ENCODE measurements at places on chromosomes 16 and 17. TPM values are rescaled to one million over a fixed set of nuclear protein-coding genes. Genes with fewer than 3 reads are reported as not detected.

GRCh38 chr16:84700446-84701300 is 873 bp downstream of the USP10 start:
- DNase-seq = no peak

DNA sequence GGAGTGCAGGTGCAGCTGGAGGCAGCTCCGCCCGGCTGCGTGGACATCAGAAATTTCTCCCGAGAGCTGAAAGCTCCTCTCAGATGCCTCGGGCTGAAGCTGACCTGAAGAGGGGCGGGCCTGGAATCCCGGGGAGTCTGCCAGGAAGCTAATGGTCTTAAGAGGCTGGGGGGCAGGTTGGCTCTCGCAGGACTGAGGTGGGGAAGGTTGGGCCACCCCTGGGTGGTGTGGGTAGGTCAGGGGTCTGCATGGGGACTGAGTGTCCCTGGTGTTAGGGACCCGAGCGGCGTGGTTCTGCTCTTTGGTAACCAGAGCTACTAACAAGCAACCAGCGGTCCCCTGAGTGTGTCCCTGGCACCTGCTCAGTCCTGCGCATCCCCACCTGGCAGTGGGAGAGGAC is 3.5 kb downstream of the CHMP6 start:
- no peak for DNase-seq

- no peak for DNase-seq
Observed at GRCh38 chr16:89201439-89202377, 1.4 kb upstream of the SLC22A31 start.

DNA sequence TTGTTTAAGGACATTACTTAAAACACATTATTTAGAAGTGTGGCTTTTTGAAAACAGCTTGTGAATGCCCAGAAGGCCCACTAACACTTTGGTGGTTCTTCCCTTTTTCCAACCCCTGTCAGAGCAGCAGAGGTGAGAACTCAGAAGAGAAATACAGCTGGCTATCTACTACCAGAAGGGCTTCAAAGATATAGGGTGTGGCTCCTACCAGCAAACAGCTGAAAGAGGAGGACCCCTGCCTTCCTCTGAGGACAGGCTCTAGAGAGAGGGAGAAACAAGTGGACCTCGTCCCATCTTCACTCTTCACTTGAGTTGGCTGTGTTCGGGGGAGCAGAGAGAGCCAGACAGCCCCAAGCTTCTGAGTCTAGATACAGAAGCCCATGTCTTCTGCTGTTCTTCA is 6.9 kb upstream of the RAPGEFL1 start:
- DNase-seq = no peak

- DNase-seq = no peak
Observed at GRCh38 chr17:80160536-80160935, 9.3 kb upstream of the CARD14 start.

DNA sequence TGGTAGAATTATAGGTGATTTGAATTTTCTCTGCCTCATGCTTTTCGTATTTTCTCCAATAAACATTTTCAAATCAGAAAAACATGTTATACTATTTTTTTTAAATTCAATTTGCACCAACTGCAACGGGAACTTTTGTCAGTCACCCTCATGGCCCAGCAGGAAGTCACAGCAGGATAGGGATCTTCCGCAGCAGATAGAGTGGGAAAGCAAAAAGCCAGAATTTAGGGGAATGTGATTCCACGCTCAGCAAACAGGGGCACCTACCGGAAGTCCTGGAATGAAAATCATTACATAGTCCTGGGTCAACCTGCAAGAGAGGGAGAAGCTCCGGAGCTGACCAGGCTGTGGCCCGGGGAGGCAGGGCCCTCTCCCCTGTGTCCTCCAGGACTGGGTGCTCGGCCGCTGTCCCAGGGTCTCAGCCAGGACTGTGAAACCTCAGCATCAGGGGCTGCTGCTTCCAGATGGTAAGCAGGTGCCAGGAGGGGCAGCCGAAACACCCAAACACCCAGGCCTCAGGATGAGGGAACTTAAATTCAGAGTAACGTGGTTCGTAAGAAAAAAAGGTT is 3.9 kb downstream of the SLC47A2 start:
- DNase-seq = no peak

GRCh38 chr17:81349397-81350319 is 45.6 kb upstream of the BAHCC1 start:
- no peak for DNase-seq

- no peak for DNase-seq
Observed at GRCh38 chr16:86576591-86577313, 1.6 kb upstream of the FOXL1 start.

DNA sequence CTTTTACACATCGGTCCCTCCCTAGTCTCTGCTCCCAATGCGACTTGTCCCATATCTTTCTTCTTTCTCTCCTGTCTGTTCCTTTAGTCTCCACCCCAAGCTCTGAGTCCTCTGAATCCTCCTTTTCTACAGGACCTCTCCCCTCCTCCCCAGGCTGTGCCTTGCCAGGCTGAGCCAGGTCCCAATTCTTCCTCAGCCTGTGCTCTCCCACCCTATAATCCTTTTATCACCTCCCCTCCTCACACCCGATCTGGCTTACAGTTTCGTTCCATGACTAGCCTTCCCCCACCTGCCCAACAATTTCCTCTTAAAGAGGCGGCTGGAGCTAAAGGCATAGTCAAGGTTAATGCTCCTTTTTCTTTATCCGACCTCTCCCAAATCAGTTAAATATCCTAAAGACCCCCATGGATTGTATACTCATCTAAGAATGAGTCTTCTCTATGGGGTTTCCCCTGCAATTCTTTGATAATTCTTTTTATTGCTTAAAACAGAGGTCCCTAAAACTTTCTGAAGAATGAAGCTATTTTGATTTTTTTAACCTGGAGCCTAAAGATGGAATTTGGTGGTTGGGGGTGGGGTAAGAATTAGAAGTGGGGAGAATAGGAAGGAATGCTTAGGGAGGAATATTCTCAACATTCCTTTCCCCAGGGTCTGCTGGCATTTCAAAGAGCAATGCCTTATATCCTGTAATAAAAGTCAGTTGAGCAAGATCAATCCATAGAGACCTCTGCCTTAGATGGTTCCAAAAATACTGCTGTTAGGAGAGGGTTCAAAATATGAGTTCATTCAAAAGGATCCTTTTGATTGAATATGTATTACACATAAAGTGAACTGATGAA is 102.8 kb downstream of the MYO1D start:
- no peak for DNase-seq

DNA sequence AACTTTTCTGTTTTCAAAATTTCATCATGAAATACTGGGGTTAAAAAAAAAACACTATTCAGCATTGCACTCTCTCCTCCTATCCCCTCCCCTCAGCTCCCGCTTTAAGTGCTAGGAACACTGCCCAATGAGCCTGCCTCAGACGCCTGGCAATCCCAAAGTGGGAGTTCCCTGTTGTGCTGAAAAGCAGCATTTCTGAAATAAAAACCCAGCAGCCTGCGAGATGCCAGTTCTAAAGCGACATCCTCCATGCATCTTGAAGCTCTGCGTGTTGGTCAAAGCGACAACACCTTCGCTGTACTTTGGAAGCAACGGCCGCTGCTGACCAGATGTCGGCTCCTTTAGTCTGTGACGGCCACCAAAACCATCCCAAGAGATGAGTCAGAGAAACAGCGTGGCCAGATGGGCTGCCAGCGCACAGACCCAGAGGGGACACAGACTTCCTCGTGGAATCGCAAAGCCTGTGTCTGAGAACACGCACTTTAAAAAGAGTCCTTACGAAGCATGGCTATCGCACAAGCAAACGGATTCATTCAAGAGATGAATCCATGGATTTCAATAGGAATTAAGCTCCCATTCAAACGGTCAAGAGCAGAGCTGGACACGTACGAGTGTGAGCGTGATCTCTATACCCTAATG is 32.8 kb downstream of the FBXO31 start:
- no peak for DNase-seq

DNA sequence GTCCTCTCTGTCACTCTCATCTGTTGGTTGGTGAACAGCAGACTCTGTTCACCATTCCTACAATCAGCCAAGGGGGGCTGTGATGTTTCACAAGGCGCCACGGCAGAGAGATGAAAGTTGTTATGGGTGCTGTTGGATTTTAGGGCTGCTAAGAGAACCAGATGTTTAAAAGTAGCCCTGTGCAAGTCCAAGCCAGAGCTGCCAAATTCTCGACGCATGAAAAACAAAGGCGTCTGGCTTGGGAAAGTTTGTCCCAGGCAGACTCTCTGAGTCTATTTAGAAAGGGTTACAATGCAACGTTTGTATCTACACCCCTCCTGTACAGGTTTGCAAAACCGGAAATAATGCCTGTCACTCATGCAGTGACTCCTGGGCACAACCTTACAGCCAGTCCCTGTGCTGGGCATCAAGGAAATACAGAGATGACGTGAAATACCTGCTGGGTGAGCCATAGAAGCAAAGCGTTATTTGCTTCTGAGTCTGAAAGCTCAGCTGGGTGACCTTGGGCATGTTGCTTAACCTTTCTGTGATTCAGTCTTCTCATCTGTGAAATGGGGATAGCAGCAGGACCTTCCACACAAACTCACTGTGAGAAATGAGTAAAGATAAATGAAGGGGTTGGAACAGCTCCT is 74.8 kb downstream of the XYLT1 start:
- no peak for DNase-seq

DNA sequence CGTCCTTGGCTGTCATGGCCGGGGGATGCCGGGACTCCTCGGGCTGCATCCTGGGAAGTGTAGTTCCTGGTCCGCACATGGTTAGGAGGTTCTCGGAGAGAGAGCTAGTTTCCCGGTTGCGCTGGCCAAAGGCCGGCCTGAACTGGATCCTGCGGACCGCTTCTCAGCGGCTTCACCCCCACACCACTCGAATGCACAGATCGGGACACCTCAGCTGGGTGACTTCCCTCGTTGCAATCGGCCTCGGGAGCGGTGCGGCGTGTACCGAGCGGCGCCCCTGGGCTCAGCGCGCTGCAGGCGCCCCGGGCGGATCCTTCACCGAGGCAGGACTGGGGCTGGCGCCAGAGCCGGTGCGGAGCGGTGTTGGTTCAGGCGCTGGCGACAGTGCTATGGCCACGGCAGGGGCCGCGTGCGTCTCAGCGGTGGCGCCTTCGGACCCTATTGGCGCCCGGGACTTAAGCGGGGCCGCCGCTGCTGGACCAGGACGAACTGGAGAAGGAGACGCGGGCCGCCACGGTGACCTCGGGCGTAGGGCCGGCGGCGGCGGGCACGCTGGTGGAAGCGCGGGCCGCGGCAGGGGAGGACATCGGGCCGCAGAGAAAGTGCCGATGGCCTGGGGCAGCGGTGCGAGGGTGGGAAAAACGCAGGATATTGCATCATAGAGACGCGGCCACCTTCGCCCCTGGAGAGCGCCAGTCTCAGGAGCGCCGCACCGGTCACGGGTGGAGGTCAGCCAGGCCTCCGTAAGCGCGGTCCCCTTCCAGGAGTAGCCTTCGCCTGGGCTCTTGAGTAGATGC is 11.4 kb downstream of the ZNF629 start:
- DNase-seq = no peak

GRCh38 chr17:16583781-16584180 is 14.8 kb upstream of the ZNF287 start:
- no peak for DNase-seq

- DNase-seq = no peak
Observed at GRCh38 chr17:63041722-63042121, 75.7 kb downstream of the TANC2 start.

DNA sequence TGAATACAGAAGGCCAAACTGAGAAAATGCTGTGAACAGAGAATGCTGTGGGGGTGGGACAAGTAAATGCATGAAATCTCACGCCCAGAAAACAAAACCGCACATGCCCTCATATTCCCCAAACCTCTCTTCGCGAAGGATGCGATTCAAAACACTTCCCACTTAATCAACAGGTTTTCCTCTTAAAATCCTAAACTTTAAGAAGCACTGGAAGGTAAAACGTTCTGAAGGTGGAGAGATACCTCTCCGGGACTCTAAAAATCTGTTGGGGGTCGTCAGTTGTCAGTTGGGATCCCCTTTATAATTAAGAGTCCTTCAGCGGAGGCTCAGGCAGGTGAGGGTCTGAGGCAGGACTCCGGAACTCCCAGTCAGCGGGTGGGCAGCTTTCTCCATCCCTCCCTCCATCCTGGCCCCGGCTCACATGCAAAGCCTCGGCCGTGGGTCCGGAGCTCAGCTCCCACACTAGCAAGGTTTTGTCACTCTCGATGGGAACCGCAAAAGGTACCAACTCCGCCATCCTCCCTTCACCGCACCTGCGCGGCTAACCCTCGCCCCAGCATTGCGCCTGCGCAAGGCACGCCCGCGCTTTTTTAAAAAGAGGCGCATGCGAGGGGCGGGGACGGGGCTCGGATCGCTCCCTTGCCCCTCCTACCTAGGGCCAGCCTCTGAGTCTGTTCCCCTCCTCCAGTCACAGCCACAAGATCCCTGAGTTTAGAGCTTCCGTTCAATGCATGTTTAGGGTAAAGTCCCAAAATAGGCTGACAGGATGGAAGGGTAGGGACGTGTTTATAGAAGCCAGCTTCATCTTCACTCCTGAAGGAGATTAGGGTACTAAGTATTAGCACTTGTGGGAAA is at the start of gene RDM1:
RDM1 (minus strand) TSS at position 563 of the 855 bp plus-strand sequence; CDS start at position 517, 46 bp downstream.
- peak; percentile 54 for DNase-seq

Gene PYDC1
- polyA plus RNA-seq = not detected

Gene GUCY2D
- polyA plus RNA-seq = not detected

Gene SLC25A39
- polyA plus RNA-seq = 112 TPM

Gene CLEC19A
- not detected for polyA plus RNA-seq

Gene SLC35G6
- 0.72 TPM for polyA plus RNA-seq

Gene TBC1D3H
- polyA plus RNA-seq = not detected

Gene ITGB4
- 11.3 TPM for polyA plus RNA-seq

Gene LRRC37A
- 2.5 TPM for polyA plus RNA-seq

Gene ZG16
- 0.06 TPM for polyA plus RNA-seq

Gene ARMC7
- polyA plus RNA-seq = 17.1 TPM

Gene TBX2
- 60.0 TPM for polyA plus RNA-seq
